ENCODE measurements at places on chromosomes 5 and 9. TPM values are rescaled to one million over a fixed set of nuclear protein-coding genes. Genes with fewer than 3 reads are reported as not detected.

Gene N4BP3
- total RNA-seq, result 0.32 TPM

Gene ORM2
- total RNA-seq, result not detected

Gene LHX3
- 4.4 TPM for total RNA-seq

Gene PCDHA9
- total RNA-seq, result 0.17 TPM

Gene ASB6
- total RNA-seq, result 12.0 TPM

Gene ARHGEF37
- total RNA-seq, result 1.7 TPM

Gene ASPN
- total RNA-seq, result not detected

Gene RETREG1
- total RNA-seq, result 6.6 TPM

Gene LCN15
- 0.27 TPM for total RNA-seq

Gene FGF18
- total RNA-seq, result 6.7 TPM

Gene PTGDS
- 15.7 TPM for total RNA-seq

Gene ARHGEF39
- total RNA-seq, result 5.9 TPM

Gene FOXD4L3
- total RNA-seq, result 0.05 TPM

Gene TAF11L5
- 0.97 TPM for total RNA-seq

Gene PCDHB3
- total RNA-seq, result not detected

Gene MOB3B
- total RNA-seq, result 4.0 TPM

Gene CYLC2
- total RNA-seq, result 0.58 TPM

Gene PDCD1LG2
- total RNA-seq, result 2.0 TPM

Gene OR1Q1
- not detected for total RNA-seq

All from motor neuron (in vitro differentiated cells).